ENCODE measurements at places on chromosomes 7 and 10.
A peak's percentile ranks its signal among the peaks of the same experiment; 100 is the strongest.

DNA sequence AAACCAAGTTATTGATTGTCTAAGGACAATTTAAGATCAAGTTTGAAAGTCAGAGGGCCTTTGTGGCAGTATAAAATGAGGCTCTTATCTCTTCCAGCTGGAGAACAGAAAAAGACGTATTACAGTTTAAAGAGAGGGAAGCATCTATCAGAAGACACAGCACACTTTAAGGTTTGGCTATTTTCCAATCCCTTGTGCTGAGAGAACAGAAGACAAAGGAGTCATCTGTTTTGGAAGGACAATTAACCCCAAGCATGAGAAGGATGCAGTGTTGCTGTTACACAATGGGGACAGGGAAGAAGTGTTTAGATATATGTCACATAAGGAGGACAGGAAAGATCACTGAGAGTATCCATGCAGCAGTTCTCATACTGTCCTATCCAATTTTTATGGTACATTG lies 1224.2 kb upstream of the SORCS1 start:
- no peak for DNase-seq

DNA sequence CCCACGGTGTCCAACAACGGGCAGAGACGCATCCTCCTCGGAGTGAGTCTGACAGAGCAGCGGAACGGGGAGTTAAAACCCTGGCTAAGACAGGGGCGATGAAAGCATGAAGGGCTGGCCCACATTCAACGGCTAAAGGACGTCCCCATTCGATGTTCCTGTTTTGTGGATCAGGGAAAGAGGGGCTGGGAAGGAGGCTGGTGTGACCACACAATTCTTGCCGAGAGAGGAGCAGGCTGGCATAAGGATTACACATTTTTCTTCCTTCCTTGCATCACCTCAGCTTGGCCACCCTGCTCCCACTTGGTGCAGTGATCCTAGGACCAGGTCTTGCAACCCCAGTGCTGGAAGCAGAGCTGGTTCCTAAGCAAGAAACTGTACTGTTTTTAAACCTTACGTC lies 67.7 kb downstream of the GNA12 start:
- no peak for DNase-seq

GRCh38 chr7:1668396-1669063 lies 1.5 kb upstream of the ELFN1 start:
- DNase-seq = peak; percentile 48

- no peak for DNase-seq
Observed at GRCh38 chr10:90398566-90398965, 459.3 kb downstream of the HTR7 start.

DNA sequence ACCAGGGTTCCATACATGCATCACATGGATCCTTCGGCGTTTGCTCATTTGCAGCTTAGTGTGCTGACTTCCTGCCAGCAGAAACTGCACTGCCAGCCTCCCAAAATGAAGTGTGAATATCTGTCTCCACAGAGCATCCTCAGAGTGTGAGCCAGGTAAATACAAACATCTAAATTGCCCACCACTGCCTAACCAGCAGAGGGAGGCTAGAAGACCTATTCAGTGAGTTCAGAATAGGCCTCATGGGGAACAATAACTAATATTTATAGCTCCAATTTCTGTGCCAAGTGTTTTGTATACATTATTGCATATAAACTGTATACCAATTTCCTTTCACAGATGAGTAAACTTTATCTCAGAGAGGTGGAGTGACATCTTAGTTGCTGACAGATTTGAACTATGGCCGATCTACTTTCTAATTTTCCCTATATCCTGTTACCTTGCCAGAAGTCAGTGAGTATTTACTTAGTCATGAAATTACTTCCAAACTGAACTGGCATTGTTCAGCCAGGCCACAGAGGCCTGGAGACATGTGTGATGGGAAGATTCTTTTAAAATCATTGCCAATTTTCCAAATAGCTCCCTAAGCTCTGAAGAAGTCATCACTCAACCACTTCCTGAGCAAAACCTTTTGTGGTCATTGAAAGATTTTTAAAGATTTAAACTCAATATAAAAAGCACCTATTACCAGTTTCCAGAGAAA lies 926.5 kb upstream of the GHITM start:
- DNase-seq = no peak

DNA sequence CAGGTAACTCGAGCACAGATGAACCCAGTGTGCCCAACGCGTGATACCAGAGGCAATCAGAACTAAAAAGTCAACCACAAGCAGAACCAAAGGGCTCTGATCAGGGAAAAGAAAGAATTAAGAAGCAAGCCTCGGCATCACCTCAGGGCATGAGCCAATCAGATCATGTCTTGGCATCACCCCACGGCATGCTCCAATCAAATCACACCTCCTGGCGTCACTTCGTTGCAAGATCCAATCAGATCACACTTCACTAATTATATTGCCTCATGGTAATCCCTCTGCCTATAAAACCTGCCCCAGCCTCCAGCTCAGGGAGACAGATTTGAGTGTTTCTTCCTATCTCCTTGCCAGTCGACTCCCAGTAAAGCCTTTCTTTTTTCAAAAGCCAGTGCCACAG lies 46.8 kb downstream of the TYW1B start:
- no peak for DNase-seq

- no peak for DNase-seq
Observed at GRCh38 chr10:101901340-101901739, 57.7 kb upstream of the KCNIP2 start.

- no peak for DNase-seq
Observed at GRCh38 chr10:110042891-110043290, 35.1 kb downstream of the ADD3 start.

DNA sequence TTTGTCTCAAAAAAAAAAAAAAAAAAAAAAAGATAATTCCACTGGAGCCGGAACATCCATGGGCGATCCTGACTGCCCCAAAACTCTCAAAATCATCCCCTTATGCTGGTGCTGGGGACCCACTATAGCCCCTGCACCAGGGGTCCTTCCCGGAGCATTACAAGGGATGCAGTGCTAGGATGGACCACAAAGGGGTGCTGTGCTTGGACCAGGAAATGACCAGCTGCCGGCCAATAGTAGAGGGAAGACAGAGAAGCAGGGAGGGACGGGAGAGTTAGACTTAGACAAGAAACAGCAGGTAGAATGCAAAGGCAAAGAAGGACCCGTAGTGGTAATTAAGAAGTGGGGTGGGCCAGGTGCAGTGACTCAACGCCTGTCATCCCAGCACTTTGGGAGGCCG lies 40.5 kb downstream of the RCC1L start:
- no peak for DNase-seq

DNA sequence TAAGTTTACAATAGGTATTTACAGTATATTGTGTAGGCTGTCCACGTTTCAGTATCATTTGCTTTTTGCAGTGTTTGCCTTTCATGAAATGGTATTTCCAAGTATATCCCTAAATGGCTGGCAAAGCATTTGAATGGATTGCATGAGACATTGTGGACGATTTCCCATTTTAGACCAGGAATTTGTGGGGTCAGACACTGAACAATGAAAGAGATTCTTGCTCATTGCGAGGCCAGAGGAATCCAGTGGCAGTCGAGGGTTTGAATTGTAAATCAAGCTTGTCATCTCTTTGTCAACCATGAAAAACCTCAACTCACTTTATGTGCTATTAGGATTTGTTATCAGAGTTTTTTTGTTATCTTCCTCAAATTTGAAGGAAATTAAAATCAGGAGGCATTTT lies 70.8 kb downstream of the CREB5 start:
- DNase-seq = no peak

GRCh38 chr10:86203162-86203905 lies 163.3 kb downstream of the GRID1 start:
- DNase-seq = peak; percentile 71

- DNase-seq = peak; percentile 68
Observed at GRCh38 chr7:121872831-121873288, at the start of gene PTPRZ1. Gene PTPRZ1, plus strand, starts transcription at chr7:121873161. Its CDS starts 339 bp downstream, at chr7:121873500.

- no peak for DNase-seq
Observed at GRCh38 chr7:16066805-16067459, 354.4 kb downstream of the CRPPA start.

DNA sequence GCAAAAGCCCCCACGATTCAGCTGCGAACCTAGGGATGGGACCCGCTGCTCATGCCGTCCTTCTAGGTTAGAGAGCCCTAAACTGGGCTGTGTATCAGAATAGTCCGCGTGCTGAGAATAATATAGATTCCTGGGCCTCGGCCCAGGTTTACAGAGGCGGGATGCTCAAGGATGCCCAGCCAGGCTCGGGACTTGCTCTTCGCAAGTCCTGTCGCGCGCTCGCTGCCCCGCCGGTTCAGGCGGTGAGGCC lies 266 bp upstream of the STMP1 start:
- no peak for DNase-seq

GRCh38 chr10:34415039-34415438 lies 400.1 kb downstream of the PARD3 start:
- no peak for DNase-seq

DNA sequence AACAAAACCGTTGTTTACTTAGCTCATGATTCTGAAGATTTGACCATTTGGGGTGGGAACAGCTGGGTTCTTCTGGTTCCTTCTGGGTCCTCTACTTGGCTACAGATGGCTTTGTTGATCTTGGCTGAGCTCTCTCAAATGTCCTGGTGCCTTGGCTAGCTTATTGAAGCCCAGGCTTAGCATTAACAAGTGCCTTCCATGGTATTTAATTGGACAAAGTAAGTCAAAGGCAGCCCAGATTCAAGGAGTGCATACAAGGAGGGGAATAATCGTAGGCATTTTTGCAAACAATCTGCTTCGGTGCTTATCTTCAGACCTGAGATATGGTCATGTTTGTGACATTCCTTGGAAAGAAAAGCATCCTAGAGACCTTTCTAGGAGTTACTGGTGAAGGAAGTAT lies 81.4 kb downstream of the ADCYAP1R1 start:
- DNase-seq = no peak

GRCh38 chr7:27923642-27923980 lies 183.6 kb downstream of the TAX1BP1 start:
- DNase-seq = no peak

GRCh38 chr7:148371280-148371937 lies 219.2 kb upstream of the C7orf33 start:
- DNase-seq = no peak

DNA sequence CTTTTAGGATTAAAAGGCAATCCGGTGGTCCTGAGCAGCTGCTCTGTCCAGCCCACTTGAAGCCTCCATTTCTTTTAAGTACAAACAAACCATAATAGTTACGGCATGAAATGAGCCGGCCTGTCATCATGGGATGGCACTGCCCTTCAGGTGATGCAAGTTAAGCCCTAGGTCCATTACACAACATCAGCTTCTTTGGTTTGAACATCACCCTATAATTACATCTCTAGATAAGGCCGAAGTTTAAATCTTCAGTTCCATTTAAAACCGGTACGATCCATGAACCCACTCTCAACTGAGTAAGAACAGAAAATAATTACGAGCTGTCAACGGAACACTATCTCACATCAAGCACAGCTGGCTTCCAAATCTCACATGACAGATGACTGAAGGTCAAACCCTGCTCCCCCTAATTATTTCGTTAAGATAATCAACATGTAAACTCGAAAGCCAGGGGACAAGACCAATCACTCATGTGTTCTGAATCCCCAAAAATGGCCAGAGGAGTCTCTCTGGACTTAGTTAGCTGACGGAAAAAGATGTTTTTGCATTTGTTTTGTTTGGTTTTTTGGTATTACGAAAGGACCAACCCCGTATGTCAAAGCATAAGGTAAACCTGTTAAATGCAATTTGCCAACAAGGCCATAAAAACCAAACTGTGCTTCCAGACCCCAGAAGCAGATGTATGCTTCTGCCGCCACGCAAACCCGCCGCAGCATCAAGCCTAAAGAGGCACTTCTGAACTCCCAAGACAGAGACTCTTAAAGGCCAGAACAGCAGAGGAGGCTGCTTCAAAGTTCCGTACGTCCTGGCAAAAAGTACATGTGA lies 10.8 kb downstream of the GNA12 start:
- no peak for DNase-seq

Data from mesothelial cell of epicardium (in vitro differentiated cells).